ENCODE measurements at places on chromosomes 5 and 9. TPM values are rescaled to one million over a fixed set of nuclear protein-coding genes. Genes with fewer than 3 reads are reported as not detected.

RHOBTB3 gene
- 11.5 TPM for total RNA-seq

RGS14 gene
- 24.4 TPM for total RNA-seq

ZNF300 gene
- 15.2 TPM for total RNA-seq

GPX8 gene
- 55.5 TPM for total RNA-seq

IFNK gene
- total RNA-seq, result not detected

IFNA21 gene
- not detected for total RNA-seq

PKD2L2 gene
- not detected for total RNA-seq

GPX3 gene
- total RNA-seq, result 26.4 TPM

PCDHA4 gene
- total RNA-seq, result 5.3 TPM

DNA sequence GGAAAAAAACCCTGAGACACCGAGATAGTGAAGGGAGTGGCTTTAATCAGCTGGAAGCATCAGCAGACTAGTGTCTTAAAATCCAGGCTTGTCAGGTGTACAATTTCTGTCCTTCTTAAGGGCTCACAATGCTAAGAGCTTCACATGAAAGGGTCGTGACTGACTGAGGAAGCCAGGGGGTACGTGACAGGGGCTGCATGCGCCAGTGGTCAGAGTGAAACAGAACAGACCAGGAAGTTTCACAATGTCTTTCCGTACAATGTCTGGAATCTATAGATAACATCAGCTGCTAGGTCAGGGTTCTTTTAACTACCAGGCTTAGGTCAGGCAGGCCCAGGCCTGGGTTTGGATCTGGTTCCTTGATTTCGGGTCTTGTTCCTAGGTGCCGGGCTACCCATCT is 253.0 kb downstream of the CDH10 start:
- no peaks in the 10 kb centered on the region for H3K27me3 ChIP-seq
- H3K4me1 ChIP-seq, result no peaks in the 10 kb centered on the region
- H3K36me3 ChIP-seq, result no peaks in the 10 kb centered on the region
- H3K4me3 ChIP-seq, result no peak overlapping the region
- DNase-seq, result no peak

DNA sequence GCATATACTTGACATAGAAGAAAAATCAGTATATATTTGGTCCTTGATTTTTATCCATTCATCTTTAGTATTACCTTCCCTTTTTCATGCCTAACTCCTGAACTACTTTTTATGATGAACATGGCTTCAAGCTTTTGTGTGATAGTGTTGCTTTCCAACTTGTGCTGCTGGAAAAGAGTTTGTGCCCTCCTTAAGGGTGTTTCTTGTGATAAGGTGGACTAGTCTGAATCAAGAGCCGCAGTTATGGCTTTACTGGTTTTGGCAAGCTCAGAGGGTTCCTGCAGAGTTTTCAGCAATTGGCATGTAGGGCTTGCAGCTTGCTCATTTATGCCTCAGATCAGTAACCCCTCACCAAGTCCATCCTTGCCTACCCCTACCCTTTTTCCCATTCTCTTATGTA is 20.5 kb downstream of the POLR3G start:
- no peaks in the 10 kb centered on the region for H3K27me3 ChIP-seq
- no peak overlapping the region for H3K4me3 ChIP-seq
- no peaks in the 10 kb centered on the region for H3K4me1 ChIP-seq
- DNase-seq, result no peak
- 0 out of 2 replicates have a peak, but pooled peaks cover 7% of the 10 kb centered on the region for H3K36me3 ChIP-seq

GRCh38 chr9:78187763-78188484 is 48.0 kb upstream of the CEP78 start:
- H3K36me3 ChIP-seq, result no peaks in the 10 kb centered on the region
- no peak overlapping the region for H3K27ac ChIP-seq
- H3K4me3 ChIP-seq, result no peak overlapping the region
- no peak for DNase-seq
- H3K4me1 ChIP-seq, result no peaks in the 10 kb centered on the region
- no peaks in the 10 kb centered on the region for H3K27me3 ChIP-seq

DNA sequence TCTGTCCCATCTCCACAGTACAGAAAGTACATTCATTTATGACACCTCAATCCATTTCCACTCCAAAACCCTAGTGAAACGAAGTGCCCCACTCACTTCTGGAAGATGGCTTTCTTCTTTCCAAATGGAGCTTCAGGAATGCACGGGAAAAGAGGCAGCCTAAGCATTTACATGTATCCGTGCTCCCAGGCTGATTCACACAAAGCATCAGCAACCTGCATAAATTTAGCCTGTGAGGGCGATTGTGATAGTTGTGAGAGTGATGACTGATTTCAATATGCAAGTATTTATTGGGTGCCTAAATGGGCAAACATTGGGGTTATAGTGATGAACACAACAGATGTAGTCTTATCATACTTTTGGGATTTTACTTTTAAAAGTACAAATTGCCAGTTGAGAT is 86.6 kb downstream of the PLPPR1 start:
- DNase-seq, result no peak
- H3K27me3 ChIP-seq, result no peaks in the 10 kb centered on the region
- H3K4me3 ChIP-seq, result no peak overlapping the region
- H3K36me3 ChIP-seq, result no peaks in the 10 kb centered on the region
- no peak overlapping the region for H3K27ac ChIP-seq

DNA sequence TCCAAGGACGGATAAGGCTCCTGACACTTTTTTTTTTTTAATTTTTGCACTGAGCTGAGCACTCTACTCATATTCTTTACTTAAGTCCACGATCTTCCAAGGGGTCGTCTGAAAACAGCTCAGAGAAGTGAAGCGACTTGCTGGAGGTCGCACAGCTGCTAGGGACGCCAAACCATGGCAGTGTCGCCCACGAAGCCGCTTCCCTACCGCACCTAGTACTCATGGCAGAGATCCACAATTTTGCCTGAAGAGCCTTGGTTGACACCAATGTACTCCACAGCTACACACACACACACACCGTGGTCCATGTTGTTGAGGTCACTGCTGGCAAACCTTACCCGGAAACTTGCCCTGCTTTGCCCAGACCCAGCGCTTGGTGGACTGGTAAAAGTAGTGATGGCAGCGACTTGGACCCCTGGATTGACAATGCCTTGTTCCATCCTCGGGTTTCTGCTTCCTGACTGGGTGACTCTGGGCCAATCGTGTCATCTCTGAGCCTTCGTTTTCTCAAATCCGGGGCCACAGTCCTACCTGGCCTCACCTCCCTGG is 521 bp upstream of the SLIT3 start:
- no peak overlapping the region for H3K27ac ChIP-seq
- peak overlapping the region; percentile 44 for H3K4me3 ChIP-seq
- peaks cover 7% of the 10 kb centered on the region for H3K27me3 ChIP-seq
- H3K36me3 ChIP-seq, result no peaks in the 10 kb centered on the region

- DNase-seq, result no peak
- H3K4me3 ChIP-seq, result peak overlapping the region; percentile 56
- peaks cover 12% of the 10 kb centered on the region for H3K27me3 ChIP-seq
- no peaks in the 10 kb centered on the region for H3K36me3 ChIP-seq
- peaks cover 20% of the 10 kb centered on the region for H3K4me1 ChIP-seq
- peak overlapping the region; percentile 5 for H3K27ac ChIP-seq
These were observed 555 bp upstream of the PCDHGC4 start for GRCh38 chr5:141484310-141484640.

GRCh38 chr9:136722969-136723356 is 10.6 kb downstream of the DIPK1B start:
- no peak for DNase-seq
- no peaks in the 10 kb centered on the region for H3K27me3 ChIP-seq
- no peak overlapping the region for H3K27ac ChIP-seq

DNA sequence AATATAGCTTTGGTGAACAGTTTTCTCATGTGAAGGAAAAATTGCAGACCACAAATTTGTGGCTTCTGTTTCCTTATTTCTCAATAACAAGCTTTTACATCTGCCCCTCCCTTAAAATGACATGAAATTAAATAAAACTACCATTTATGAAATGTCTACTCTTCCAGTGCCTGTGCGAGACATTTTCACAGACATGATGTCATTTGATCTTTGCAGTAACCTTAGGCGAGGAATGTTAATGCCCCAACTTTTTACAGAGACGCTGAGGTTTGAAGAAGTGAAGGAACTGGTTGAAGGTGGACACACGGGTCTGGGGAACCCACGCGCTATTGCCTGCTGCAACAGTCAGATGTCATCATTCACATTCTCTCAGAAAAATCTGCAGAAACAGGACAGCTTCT is 61.5 kb downstream of the OSTF1 start:
- H3K36me3 ChIP-seq, result no peaks in the 10 kb centered on the region
- no peak overlapping the region for H3K27ac ChIP-seq
- no peak for DNase-seq
- H3K4me1 ChIP-seq, result 0 out of 2 replicates have a peak, but pooled peaks cover 2% of the 10 kb centered on the region
- no peak overlapping the region for H3K4me3 ChIP-seq

- H3K27ac ChIP-seq, result no peak overlapping the region
- no peaks in the 10 kb centered on the region for H3K4me1 ChIP-seq
- H3K4me3 ChIP-seq, result no peak overlapping the region
- no peak for DNase-seq
- 0 out of 2 replicates have a peak, but pooled peaks cover under 1% of the 10 kb centered on the region for H3K36me3 ChIP-seq
These were observed 47.0 kb upstream of the TDRD7 start for GRCh38 chr9:97364769-97365490.

- no peaks in the 10 kb centered on the region for H3K4me1 ChIP-seq
- no peak for DNase-seq
- H3K27ac ChIP-seq, result no peak overlapping the region
- H3K27me3 ChIP-seq, result no peaks in the 10 kb centered on the region
These were observed 311.7 kb downstream of the TRIM36 start for GRCh38 chr5:114857941-114858551.

DNA sequence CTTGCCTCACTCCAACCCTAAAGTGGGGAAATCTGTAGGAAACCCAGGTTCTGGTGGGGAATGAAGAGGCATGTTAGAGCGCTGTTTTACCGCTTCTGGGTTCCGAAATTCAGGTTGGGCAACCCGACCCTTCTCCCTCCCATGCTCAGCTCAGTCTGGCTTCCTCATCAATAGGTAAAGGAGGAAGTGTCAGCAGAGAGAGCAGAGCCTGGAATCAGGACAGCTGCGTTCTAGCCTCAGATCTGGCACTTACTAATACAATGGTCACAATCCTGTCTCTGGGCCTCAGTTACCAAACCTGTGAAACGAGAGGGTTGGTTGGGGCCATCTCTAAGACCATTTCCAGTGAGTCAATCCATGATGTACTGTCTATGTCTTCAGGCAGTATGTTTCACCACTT is 16.2 kb upstream of the TNIP1 start:
- no peak overlapping the region for H3K27ac ChIP-seq
- H3K4me3 ChIP-seq, result no peak overlapping the region
- peaks cover 20% of the 10 kb centered on the region for H3K4me1 ChIP-seq
- H3K36me3 ChIP-seq, result no peaks in the 10 kb centered on the region
- H3K27me3 ChIP-seq, result no peaks in the 10 kb centered on the region
- no peak for DNase-seq

- H3K4me1 ChIP-seq, result no peaks in the 10 kb centered on the region
- H3K27me3 ChIP-seq, result no peaks in the 10 kb centered on the region
- no peak overlapping the region for H3K4me3 ChIP-seq
- DNase-seq, result no peak
- no peaks in the 10 kb centered on the region for H3K36me3 ChIP-seq
These were observed 187.3 kb downstream of the HTR1A start for GRCh38 chr5:63774939-63775338.

DNA sequence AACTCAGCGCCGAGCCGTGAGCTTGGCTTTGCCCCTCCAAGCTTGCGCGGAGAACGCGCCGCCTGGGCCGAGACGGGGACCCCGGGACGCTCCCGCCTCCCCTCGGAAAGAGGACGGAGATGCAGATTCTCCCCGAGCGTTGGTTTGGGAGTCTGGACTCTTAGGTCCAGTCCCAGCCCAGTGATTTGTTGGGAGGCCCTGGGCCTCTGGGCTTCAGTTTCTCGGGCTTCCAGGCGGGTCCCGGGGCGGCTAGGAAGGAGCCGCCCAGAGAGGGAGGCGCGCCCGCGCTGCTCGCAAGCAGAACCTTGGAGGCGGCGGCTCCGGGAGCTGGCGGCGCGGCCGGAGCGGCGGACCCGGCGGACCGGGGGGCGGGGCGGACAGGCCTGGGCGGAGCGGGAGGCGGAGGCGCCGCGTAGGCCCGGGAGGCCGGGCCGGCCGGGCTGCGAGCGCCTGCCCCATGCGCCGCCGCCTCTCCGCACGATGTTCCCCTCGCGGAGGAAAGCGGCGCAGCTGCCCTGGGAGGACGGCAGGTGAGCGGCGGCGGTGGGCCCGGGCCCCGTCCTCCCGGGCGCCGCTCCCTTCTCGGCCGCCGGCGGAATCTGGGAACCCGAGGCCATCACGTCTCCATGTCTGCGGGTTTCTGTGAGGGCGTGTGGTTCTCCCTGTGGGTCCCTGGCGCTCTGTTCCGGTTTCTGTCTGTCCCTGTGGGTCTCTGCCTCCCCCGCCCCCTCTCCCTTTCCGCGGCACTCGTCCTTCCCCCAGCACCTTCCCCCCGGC is at the start of gene B4GALT7:
Gene B4GALT7 (plus strand): TSS at position 402 of the 777 bp plus-strand sequence. CDS start 79 bp downstream, at position 481.
- H3K36me3 ChIP-seq, result peaks cover 16% of the 10 kb centered on the region
- peak within 1 kb of the TSS; percentile 82 for H3K4me3 ChIP-seq
- H3K27ac ChIP-seq, result peak within 1 kb of the TSS; percentile 68
